ENCODE measurements at places on chromosomes 12 and 14.
A peak's percentile ranks its signal among the peaks of the same experiment; 100 is the strongest.

DNA sequence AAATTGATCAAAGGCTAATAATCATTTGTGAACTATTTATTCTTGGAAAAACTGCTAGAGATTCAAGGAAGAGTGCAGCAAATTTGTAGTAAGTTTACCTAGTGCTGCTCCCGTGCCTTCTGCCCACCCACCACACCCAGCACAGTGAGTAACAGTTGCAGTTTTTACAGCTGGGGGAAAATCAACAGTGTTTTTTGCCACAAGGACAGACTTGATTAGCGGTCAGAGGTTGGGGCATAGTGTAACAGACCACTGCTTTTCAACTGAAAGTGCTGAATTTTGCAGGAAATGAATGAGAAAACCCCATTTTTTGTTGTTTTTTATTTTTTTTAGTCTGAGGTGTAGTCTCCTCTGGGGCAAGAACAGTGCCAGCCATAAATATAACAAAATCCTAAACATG lies 7.5 kb upstream of the KLRK1 start:
- DNase-seq, result no peak

- DNase-seq, result no peak
Measured at GRCh38 chr12:53806721-53807120, 54.9 kb upstream of the CISTR start.

DNA sequence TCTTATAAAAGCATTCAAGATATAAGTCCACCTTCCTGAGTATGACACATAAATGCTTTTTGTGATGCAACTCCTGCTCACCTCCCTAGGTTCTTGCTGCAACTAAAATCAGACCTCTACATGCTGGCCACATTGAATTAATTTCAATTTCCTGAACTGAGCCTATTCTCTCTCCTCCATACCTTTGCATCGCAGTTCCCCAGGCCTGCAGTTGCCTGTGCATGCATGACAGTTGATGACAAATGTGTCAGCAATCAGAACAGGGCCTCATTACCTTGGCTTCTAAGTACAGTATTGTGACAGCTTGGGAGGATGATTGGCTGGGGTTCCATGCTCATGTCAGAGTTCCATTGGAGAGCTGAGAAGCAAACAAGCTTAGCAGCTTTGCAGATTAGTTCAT lies 3.9 kb upstream of the TM7SF3 start:
- no peak for DNase-seq

DNA sequence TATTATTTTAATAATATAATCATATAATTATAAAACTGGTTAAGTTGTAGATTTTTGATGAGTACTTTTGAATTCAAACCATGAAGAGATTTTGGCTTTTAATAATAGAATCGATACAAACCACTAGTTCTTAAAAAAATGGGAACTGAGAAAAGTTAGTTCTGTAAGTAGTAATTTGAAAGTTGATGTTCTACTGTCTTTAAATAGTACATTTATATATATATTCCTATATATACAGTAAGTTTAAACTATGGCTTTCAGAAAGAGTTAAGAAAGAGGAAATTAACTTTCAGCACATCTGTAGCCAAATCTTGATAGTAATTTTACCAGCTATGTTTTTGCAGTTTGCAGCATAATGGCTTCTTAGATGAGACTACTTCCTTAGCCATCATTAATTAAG lies 7.8 kb downstream of the LRRK2 start:
- DNase-seq, result no peak

- no peak for DNase-seq
Measured at GRCh38 chr12:89334548-89335169, 17.6 kb downstream of the DUSP6 start.

- no peak for DNase-seq
Measured at GRCh38 chr14:33280646-33281045, 342.0 kb downstream of the NPAS3 start.

GRCh38 chr12:1830981-1831963 lies 10.9 kb downstream of the LRTM2 start:
- DNase-seq, result peak; percentile 49
